ENCODE measurements at places on chromosomes 11 and 22.

GRCh38 chr11:16001899-16002426 lies 354.4 kb downstream of the SOX6 start:
- no peak for DNase-seq

DNA sequence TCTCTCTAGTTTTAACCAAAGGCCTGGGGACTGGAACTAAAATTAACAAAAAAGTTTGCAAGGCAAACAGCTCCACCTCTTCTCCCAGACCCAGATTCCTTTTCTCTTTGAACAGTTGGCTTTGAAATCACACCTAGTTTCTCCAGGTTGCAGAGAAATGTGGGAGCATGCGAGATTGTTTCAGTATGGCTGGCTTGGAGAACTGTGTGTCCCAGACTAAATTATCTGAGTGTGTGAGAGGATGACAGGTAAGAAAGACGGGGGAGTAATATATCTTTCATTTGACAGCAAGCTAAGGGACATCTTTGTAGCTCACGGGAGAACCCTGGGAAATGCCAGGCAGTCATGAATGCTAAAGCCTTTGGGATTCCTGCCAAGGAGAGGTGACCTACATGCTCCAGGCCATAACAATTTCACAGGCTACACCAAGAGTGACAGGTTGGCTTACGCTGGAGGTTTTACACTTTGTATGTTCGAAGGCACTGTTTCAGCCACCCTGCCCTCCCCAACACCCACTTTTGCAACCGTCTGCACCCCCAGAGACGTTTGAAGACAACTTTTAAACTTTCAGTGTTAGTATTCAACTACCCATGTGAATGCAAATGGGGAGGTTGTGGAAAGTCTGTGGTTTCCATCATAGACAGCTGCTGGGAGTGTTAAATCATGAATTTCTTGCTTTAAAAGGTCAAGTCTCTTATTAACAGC lies 109.3 kb upstream of the SNX19 start:
- DNase-seq = no peak

DNA sequence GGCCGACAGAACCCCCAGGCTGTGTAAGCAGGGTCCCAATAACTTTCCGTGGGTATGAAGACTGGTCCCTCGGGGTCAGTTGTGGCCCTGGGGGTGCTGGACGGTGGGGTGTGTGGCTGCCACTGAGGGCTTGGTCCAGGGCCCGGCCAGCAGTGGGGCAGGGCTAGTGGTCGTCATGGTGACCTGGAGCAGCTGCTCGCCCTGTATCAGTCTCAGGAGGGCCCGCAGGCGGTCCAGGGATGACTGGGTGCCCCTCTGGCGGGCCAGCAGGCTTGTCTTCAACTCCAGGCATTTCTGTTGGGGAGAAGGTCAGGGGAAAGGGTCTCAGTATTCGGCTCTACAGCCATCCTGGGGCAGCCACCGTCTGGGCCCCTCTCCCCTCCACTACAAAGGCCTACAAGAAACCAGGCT lies 126.8 kb downstream of the PHF21B start:
- DNase-seq = no peak

DNA sequence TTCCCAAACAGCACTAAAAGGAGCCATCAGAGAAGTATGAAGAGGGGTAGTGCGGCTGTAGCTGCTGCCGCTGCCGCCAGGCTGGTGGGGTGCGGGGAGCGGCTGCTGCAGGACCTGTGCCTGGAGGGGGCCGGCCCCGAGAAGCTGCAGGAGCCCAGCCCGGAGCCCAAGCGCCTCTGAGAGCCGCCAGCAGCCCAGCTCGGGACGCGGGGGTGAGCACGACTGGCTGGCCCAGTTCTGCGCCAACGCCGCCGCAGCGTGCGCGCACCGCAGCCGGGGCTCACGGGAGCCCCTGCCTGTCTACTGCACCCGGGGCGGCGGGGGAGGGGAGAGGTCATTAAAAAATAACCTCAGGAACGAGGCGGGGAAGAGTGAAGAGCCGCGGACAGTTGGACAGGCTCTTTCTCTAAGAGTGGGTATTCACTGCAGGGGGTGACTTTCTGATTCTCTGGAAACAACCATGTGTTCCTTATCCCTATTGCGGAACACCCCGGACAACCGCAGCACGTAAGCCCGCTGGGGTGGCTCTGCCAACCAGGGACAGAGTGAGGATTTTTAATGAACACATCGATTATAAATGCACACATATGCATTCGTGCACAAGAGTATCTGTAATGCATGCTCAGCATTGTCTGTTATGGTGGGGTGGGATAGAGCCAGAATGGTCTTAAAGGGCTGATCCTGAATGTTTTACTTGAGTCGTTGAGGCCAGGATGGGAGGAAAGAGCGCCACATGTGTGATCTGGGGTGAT lies 453 bp downstream of the GAS2 start:
- no peak for DNase-seq

Data from natural killer cell treated with Interleukin-12 subunit alpha and Interleukin-12 subunit beta and Interleukin-15 and Interleukin-18, amount 100 ng/mL, for 72 hours (primary cell).